Activated CD8-positive, alpha-beta memory T cell treated with anti-CD3 and anti-CD28 coated beads for 1 hour (primary cell): ENCODE measurements at places on chromosomes 5 and 9.

DNA sequence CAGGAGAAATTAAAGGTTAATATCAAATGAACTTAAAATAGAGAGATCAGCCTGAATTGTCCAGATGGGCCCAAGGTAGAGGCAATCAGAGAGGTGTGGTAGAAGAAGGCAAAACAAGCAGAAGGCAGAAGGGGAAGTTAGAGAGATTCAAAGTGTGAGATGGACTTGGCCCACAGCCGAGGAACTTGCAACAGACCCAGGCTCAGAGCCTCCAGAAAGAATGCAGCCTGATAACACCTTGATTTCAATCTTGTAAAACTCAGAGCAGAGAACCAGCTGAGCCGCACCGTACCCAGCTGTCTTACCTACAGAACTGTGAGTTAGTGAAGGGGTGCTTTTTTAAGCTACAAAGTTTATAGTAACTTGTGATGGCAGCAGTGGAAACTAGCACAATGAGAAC is 190.9 kb downstream of the RFK start:
- DNase-seq, result no peak

DNA sequence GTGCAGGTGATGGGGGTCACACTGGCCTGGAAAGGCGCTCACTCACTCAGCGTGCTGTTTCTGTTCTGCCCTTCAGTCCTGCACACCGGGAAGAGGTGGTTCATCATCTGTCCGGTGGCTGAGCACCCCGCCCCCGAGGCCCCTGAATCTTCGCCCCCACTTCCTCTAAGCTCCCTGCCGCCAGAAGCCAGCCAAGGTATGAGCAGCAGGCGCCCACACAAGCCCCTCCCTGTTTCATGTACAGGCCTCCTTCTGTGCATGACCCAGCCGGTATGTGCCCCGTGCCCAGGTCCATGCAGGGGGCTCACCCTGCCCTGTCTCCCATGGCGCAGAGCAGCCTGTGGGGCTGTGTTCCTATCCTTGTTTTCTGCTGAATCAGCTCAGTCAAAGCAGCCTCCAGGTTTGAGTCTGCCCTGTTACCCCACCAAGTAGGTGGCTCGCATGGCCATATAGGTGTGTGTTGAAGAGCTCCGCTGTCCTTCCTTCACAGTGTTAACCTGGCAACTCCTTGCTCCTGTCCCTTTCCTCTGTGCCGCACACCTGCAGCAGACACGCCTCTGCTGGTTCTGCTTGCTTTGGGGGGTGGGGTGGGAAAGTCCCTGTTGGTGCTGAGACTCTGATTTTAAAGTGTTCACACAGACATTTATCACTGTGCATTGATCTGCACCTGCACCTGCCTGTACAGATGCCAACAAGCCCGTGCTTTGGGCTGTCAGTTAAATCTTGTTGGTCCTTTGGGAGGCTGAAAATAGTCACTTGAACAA is 84.8 kb downstream of the WNK2 start:
- DNase-seq, result no peak

- no peak for DNase-seq
These were observed 25.9 kb upstream of the AP3B1 start for GRCh38 chr5:78320401-78320800.

GRCh38 chr9:107397076-107398044 is 92.2 kb downstream of the KLF4 start:
- DNase-seq, result no peak

GRCh38 chr5:32331935-32332274 is 19.2 kb upstream of the MTMR12 start:
- no peak for DNase-seq

DNA sequence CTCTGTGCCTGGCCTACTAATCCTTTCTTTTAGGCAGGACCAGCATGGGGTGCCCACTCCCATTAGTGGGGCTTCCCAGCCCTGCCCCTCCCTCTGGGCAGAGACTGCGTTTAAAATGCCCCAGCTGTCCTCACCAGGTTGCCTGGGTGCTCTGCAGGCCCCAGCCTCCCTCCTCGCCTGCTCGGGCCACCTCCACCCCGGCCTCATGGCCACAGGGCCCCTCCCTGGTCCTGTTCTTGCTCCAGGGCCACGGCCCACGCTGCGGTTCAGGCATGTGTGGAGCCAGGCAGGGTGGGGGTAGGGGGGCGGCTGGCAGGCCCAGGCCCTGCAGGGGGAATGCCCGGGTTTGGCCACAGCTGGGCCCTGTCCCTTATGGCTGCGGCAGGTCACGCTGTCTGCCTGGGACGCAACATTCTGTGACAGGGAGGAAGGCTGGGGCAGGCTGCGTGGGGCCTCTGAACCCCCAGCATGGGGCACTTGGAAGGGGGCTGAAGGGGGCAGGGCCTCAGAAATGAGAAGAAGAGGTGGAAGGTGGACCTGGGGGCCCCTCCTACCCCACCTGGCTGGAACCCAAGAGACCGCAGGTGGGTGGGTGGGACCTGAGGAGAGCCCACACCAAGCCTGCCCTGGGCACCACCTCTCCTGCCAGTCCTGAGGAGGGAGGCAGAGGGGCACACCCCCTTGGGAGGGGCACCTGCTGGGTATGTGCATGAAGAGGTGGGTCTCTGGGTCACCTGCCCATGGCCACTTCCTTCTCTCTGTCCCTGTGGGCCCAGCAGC is at the start of gene LCN12:
Gene LCN12, plus strand, starts transcription at position 733 of the 780 bp plus-strand sequence. CDS start 55 bp downstream, outside the sequence.
- DNase-seq, result no peak

- DNase-seq, result no peak
These were observed 91.5 kb downstream of the ADAMTS2 start for GRCh38 chr5:179253730-179254129.

GRCh38 chr9:96574931-96575351 is 44.7 kb downstream of the CDC14B start:
- no peak for DNase-seq

DNA sequence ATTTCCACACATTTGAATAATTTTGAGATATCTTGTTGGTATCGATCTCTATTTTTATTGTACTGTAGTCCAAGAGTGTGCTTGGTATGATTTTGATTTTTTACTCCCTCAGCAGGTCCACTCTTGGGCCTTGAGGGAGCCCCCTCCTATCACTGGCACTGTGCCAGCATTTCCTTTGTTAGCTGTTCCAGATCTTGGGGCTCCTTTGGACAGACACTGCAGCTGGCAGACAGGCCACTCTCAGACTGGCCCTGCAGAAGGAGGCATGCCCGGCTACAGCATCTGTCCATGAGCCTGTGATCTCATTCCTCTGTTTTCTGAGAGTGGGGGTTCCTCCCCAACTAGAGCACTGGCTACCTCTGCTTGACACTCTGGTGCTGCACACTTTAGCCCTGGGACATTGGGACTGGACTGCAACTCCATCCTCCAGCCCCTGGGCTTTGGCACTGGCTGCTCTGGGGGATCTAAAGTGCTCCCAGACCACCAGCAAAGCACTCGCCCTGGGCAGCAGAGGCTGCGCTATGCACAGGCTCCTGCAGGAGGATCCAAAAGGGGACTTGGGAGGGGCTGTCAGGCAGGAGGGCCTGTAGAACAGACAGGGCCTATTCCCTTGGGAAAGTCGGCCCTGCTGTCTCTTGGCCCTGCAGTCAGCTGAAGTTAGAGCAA is 271.3 kb upstream of the DMAC1 start:
- no peak for DNase-seq

DNA sequence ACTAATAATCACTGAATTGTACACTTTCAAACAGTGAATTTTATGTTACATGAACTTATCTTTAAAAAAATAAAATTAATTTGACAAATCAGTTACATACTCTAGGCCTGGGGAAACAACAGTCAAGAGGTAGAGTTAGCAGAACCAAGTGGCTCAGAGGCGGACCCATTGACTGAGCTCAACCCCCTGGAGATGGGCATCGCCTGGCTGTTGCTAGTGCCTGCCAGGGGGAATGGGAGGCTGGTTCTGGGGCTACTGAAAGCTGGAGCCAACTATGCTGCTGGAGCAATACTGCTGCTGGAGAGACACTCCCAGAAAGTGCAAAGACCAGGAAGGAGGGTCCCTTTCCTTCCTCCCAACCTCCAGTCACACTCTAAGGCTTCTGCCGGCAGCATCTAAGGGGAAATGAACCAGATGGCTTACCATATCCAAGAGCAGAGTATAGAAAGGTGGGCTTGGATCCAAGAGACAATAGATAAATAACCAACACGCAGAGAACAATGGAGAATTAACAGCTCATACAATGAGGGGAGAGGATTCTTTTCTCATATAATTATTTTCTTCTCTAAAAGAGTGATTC is 40.3 kb upstream of the ANKRD55 start:
- no peak for DNase-seq

- no peak for DNase-seq
These were observed 28.4 kb upstream of the GADD45G start for GRCh38 chr9:89576404-89576839.

DNA sequence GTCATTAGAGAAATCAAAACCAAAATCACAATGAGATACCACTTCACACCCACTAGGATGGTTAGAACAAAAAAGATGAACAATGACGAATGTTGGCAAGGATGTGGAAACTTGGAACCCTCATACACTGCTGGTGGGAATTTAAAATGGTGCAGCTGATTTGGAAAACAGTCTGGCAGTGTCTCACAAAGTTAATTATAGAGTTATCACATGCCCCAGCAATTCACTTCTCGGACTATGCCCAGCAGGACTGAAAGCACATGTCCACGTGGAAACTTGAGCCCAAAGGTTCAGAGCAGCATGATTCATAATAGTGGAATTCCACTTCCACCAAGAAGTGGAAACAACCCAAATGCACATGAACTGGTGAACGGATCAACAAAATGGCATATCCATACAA is 85.0 kb upstream of the HRH2 start:
- DNase-seq, result no peak

GRCh38 chr9:83339435-83339834 is 198.8 kb downstream of the FRMD3 start:
- DNase-seq, result no peak

DNA sequence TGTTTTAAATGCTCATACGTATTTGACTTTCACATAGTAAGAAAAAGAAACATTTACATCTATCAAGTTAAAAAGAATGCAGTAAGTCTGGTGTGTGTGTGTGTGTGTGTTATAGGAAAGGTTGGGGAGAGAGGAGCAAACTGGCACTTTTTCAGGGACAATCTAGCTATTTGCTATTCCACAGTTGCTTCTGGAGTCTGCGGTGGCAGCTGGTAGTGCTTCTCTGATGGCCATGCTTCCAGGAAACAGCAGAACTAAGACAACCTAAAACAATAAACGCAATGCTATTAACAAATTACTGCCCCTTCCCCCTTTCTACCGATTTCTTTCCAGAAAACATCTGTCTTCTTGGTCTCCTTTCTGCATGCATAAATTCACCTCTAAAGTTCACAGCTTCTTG is 70.0 kb upstream of the CDH10 start:
- no peak for DNase-seq

DNA sequence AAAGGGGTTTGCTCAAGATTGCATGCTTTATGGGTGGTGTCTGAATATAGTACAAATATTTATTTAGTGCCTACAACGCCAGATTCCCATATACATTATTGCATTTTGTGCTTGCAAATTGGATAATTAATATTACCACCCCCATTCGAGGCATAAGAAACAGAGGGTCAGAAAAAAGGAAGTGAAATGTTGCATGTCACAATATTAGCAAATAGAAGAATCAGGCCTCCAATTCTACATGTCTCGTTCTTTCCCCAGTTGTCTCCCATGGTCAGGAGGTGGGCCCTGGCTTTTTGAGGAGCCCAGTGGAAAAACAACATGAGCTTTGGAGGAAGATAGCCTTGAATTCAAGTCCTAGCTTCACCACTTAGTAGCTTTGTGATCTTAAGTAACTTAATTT is 98.1 kb upstream of the CCDC112 start:
- no peak for DNase-seq

GRCh38 chr5:39783756-39784421 is 359.1 kb upstream of the DAB2 start:
- no peak for DNase-seq

GRCh38 chr9:128188209-128188608 is 3.2 kb downstream of the CIZ1 start:
- DNase-seq, result no peak

GRCh38 chr5:53962306-53962705 is 348.1 kb downstream of the ARL15 start:
- DNase-seq, result no peak
